CD4-positive, alpha-beta T cell treated with Interleukin-12 subunit alpha and Interleukin-12 subunit beta, for 1 hour (primary cell): ENCODE measurements at places on chromosomes 16 and 17.
A peak's percentile ranks its signal among the peaks of the same experiment; 100 is the strongest.

DNA sequence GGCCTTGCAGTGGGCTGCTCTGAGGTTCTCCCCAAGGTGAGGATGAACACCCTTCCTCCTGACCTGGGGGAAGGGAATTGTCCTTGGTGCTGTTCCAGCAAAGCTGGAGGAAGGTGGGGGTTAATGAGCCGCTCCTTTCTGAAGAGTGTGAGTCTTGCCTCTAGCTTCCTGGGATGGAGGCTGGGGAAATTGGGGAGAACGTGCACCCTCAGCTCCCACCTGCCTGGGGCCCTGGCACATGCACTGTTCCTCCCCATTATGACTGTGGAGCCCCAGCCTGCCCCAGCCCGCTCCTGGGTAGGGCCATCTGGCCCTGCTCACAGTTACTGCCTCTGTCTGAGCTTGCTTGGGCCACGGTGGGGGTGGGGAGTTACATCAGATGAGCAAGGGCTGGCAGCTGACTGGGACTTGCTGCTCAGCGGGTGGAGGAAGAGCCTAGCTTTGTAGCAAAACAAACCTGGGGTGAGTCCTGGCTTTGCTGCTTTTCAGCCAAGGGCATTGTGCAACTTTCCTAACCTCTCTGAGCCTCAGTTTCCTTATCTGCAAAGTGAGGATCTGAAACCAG is 11.1 kb downstream of the TNS4 start:
- DNase-seq: no peak

DNA sequence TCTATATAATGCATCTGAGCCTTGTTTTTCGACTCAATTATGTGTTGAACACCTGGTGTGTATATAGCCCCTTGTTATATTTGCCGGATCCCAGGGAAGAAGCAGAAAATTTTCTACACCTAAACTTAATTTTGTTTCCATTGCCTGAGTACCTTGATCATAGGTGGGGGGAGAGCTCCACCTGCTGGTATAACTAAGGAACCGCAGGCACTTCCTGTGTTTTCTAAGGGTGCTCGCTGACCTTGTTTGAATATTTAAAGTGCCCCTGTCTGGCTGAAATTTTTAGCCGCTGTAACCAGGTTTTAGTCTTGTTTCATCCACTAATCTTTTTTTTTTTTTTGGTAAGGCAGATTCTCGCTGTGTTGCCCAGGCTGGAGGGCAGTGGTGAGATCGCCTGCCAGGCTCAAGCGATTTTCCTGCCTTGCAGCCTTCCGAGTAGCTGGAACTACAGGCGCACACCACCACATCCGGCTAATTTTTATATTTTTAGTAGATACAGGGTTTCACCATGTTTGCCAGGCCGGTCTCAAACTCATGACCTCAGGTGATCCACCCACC is 6.5 kb upstream of the NUBP1 start:
- peak; percentile 85 for DNase-seq

GRCh38 chr16:49986351-49987124 is 38.5 kb upstream of the CNEP1R1 start:
- no peak for DNase-seq

- DNase-seq: no peak
These were observed 14.8 kb downstream of the RAI1 start for GRCh38 chr17:17696085-17696484.

- no peak for DNase-seq
These were observed 144.6 kb downstream of the C16orf95 start for GRCh38 chr16:87172632-87173031.

GRCh38 chr16:16004314-16004749 is 54.9 kb downstream of the ABCC1 start:
- no peak for DNase-seq

DNA sequence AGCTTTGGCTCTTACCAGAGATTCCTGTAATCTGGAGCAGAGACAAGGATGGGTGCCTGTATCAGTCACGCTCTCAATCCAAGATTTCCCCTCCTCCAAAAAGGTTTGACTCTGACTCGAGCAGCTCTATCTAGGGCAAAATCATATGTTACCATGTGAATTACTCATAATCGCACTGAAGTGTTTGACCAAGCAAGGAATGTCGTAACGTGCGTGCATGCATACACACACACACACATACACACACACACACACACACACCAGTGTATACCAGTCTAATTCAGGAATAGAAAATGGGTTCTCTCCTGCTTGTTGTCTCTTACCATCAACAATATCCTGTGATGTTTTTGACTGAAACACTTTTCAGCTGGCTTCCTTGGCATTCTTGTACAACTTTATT is 835.1 kb downstream of the KCNJ2 start:
- no peak for DNase-seq

- DNase-seq: peak; percentile 60
These were observed 996 bp downstream of the SUMO2 start for GRCh38 chr17:75181608-75182318.

- no peak for DNase-seq
These were observed 35.9 kb upstream of the NUDT7 start for GRCh38 chr16:77686385-77686784.

DNA sequence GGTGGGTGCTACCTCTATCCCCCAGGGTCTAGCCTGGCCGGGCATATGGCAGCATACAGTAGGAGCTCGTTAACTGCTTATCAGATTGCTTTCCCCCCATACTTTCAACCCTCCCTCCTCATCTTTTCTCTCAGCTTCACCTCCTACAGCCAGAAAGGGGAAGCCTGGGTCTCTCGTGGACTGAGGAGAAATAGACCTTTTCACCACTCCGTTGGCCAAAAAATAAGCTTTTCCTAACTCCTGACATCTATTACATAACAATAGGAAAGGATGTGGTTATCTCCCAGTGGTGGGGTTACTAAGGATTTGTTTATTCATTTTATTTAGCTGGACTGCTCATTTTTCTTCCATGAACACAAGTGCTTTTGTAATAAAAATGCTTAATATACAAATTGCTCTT is 9.0 kb upstream of the CXCL16 start:
- DNase-seq: no peak

DNA sequence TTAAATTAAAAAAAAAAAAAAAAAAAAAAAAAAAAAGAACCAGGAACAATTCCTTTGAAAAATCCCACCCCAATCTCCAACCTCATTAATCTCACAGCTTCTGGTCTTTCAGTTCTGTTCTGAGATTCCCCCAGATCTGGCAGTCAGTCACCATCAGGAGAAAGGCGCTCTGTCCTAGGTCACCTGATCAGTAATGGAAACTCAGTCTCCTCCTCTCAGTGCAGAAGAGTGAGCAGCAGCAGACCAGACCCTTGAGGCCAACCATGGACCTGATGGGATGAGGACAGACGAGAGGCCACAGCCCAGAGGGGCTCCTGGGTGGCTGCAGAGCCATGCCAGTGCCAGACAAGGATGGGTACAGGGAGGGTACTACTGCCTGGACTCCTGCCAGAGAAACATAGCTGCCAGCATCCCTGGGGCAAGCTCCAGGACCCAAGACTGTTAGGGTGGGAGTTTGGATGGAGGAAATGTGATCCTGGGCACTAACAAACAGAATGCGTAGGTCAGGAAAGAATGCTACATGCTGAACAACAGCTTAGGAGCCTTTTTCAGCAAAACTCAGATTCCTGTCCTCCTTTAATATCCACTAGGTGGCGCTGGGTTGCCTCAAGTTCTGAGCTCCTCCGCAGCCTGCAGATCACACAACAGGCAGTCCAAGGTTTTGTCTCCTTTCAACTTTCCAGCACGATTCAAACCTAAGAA is 28.7 kb downstream of the MPG start:
- peak; percentile 74 for DNase-seq

GRCh38 chr17:18253947-18254821 is 4.4 kb downstream of the FLII start:
- no peak for DNase-seq

DNA sequence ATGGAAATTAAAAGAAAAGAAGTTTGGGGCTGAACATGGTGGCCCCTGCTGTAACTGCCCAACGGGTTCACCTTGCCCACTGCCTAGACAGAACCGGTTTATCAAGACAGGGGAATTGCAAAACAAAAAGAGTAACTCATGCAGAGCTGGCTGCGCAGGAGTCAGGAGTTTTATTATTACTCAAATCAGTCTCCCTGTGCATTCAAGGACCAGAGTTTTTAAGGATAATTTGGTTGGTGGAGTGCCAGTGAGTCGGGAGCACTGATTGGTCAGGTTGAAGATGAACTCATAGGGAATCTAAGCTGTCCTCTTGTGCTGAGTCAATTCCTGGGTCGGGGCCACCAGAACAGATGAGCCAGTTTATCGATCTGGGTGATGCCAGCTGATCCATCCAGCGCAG is 4.4 kb upstream of the SCPEP1 start:
- no peak for DNase-seq

DNA sequence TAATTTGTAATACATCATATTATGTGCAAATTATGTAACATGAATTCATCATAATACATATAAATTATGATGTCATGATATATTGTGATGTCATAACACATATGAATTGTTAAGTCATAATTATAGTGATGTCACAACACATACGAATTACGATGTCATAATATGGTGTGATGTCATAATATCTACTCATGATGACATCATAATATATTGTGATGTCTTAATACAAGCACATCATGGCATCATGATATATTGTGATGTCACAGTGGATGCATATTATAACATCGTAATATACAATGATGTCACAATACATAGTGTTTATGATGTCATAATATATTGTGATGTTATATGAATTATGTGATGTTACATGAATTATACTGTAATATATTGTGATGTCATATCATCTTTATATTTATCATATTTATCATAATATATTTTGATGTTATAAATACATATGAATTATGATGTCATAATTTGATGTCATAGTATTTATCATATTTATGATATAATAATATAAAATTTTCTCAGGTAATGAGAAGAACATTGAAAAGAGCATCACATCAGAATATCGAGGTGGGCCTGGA is 1793.0 kb downstream of the TP53TG3F start:
- no peak for DNase-seq

GRCh38 chr16:78437352-78437968 is 338.0 kb downstream of the WWOX start:
- peak; percentile 39 for DNase-seq

GRCh38 chr17:42917236-42917603 is 16.6 kb downstream of the G6PC1 start:
- DNase-seq: no peak

DNA sequence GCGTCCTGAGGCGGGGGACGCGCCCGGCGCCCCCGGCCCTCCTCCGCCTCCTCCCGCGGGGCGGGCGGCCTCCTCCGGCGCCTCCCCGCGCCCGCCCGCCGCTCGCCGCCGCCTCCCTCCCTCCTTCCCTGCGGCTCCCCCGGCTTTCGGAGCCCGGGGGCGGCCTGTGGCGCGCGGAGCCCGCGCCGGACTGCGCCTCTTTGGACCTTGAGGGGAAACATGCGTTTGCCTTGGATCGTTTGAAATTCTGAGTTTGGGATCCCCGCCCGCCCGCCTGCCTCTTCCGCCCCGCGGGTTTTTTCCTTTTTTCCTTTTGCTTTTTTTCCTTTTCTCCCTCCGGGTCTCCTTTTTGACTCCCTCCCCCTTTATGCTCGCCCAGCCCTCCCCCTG is 390 bp downstream of the ZNRF1 start:
- DNase-seq: peak; percentile 44

GRCh38 chr17:2700030-2700490 is 11.5 kb downstream of the CLUH start:
- no peak for DNase-seq

DNA sequence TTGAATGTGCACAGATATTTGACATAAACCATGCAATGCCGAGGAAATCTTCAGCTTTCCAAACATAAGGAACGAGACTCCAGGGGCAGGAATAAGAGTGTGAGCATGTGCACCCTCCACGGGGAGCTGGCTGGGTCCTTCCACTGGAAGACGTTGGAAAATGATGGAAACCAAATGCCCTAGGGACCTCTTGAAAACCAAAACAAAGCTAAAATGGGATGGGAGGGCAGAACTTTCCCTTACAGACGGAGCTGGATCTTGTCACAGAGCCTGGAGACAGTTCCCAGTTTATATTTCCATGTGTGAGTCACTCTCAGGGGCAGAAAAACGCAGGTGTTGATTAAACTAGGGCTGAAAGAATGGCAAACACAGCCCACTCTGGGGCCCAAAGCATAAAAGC is 34.4 kb upstream of the DNAH17 start:
- DNase-seq: no peak

DNA sequence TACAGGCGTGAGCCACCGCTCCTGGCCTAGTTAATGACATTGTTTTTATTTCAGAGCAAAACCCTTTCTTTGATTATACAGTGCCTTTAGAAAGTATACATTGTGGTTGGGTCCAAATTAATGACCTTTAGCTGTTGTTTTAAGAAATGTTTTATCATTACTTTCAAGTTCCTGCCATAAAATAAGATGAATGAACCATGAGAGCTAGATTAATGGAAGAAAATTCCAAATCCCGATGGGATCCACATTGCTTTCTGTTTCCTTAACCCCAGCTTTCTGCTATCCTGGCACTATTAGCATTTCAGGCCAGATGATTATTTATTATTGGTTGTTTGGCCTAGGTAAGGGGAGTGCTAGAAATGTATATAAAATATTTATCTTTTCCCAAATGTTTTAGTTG is 131.7 kb downstream of the ABCC1 start:
- DNase-seq: no peak

GRCh38 chr17:27906226-27906580 is 13.0 kb upstream of the LYRM9 start:
- no peak for DNase-seq

GRCh38 chr17:31882571-31882970 is 18.9 kb downstream of the UTP6 start:
- no peak for DNase-seq

- no peak for DNase-seq
These were observed 6.1 kb upstream of the SLFN5 start for GRCh38 chr17:35236821-35237220.

GRCh38 chr16:73546341-73546845 is 498.5 kb upstream of the ZFHX3 start:
- no peak for DNase-seq

DNA sequence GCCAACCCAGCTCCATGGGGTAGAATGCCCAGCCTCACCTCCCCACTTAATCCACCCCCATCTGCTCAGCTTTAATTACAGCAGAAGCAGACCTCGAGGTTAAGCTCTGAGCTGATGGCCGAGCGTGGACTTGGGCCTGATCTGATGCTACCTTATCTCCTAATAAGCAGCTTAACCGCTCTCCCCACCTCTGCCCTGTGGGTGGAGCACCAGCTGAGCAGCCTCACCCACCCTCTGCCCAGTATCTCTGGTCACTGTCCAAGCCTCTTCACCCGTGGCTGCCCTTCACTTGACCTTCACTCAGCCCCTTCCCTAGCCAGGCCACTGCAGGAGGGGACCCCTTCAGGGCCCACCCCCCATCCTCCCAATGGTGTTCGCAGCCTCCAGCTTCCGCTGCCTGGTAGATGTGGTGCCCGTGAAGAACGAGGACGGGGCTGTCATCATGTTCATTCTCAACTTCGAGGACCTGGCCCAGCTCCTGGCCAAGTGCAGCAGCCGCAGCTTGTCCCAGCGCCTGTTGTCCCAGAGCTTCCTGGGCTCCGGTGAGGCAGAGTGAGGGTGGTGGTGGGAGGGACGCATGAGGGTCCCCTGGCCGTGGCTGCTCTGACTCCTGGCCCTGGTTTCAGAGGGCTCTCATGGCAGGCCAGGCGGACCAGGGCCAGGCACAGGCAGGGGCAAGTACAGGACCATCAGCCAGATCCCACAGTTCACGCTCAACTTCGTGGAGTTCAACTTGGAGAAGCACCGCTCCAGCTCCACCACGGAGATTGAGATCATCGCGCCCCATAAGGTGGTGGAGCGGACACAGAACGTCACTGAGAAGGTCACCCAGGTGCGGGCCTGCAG is 6.8 kb downstream of the KCNH6 start:
- no peak for DNase-seq
